Stimulated activated CD8-positive, alpha-beta memory T cell treated with anti-CD3 and anti-CD28 coated beads, Interleukin-7, amount 100 ng/mL, for 4 hours (primary cell): ENCODE measurements at places on chromosomes 3 and 15.

- DNase-seq = no peak
These were observed 1.1 kb downstream of the HYAL3 start for GRCh38 chr3:50297896-50298725.

DNA sequence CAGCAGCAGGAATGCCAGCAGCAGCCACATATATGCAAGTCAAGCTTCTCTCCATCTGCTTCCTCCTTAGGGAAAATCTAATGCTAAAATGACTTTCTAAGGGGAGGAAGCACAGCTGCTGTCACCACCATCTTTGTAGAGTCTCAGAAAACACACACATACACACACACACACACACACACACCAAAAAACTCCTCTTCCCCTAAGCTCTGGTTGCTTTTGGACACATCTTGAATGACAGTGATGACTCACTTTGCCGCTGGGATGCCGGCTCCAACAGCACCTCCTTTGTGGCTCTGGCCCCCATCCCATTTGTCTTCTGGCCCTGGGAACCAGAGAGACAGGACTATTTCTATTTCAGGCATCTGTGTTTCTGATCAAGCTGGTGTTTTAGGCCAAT is 124.8 kb upstream of the GOLIM4 start:
- DNase-seq = no peak

DNA sequence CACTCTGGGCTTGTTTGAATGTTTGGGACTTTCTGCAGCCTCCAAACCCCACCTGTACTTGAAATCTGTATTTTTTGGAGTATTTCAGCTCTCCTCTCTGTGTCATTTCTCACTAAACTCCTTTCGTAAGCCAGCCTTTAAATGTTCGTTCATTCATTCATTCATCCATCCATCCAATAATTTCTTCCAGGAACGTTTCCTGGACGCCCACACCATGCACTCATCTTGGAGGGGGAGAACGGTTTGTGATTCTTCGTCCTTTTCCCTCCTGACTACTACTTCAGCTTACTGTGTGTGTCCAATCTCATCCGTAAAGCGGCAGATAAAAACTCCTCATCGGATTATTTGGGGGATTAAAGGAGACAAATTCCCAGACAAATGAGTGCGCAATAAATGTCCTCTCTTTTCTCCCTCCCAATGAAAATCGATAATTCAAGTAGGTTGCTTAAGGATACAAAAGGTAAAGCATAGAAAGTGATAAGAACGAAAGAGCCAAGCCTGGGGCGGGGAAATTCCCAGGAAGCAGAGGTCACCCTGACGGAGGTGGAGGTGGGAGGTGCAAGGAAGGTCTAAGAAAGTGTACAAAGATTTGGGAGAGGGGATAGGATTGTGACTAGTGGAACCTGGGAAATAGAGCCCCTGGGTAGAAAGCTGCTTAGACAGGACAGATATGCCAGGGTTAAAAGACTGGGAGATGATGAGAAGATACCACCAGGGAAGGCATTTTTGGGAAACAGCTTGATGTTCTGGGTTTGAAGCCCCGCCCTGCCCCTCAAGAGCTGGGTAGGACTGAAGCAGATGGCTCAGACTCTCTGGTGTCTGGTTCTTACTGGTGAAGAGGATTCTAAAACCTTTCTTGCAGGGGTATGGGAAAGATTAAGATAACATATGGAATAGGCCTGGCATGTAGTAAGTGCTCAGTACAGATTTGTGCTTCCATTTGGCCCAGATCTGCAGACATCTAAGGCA is 896 bp upstream of the KLHL25 start:
- no peak for DNase-seq

GRCh38 chr15:41772720-41773331 is 1.5 kb upstream of the MAPKBP1 start:
- DNase-seq = peak; percentile 35

DNA sequence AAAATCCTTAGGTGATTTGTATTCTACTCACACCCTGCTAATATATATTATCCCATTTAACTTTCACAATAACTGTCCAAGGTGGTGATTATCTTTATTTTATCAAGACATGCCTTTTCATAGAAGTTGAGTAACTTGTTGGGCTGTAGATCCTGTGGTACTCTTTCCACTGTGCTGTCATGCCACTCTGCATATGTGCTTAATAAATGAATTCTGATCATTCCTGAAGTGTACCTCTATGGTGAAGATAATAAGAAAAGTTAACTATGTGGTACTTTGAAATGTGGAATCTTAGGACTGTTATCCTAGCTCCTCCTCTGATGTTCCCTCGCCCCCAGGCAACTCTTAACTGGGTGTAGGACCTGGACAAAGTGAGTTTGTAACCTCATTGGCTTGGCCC is 5.2 kb downstream of the SNRK start:
- DNase-seq = no peak
